ENCODE measurements at places on chromosomes 2 and 18.

- DNase-seq, result no peak
These were observed 61.3 kb downstream of the PMAIP1 start for GRCh38 chr18:59961070-59961469.

DNA sequence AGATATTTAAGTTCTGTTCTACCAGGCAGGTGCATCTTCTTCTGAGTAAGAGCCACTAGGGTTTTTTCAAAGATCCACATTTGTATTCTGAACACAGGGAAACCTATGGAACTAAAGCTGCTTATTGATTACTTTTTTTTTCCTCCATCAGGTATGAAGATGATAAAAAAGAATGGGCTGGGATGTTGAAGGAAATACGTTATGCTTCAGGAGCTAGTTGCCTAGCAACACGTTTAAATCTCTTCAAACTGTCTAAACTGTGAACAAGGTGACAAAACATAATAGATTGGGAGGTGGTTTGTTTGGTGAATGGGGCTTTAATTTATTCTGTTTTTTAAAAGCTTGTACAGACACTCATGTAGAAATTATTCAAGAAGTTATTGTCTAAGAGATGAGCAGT lies 15.9 kb downstream of the KLHL41 start:
- no peak for DNase-seq

DNA sequence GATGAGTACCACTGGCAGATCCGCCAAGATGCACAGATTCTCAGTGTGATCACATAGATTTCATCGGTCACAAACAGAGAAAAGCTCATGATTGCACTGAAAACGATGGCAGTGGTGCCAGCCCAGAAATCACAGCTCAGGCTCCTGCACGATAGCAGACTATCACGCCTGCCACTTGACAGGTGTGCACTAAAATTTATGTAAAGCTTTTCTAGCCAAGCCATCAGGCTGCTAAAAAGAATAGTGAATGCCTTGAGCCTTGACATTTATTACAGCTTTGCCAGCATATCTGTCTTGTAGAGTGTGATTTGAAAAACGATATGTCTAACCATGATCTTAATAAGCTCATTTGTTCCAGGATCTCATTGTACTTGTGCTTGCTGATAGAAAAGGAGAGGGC lies 409.5 kb upstream of the CWC22 start:
- DNase-seq, result no peak

- DNase-seq, result no peak
These were observed 65.4 kb downstream of the LRRFIP1 start for GRCh38 chr2:237692601-237693290.

GRCh38 chr2:19547321-19547720 lies 188.9 kb upstream of the OSR1 start:
- no peak for DNase-seq

DNA sequence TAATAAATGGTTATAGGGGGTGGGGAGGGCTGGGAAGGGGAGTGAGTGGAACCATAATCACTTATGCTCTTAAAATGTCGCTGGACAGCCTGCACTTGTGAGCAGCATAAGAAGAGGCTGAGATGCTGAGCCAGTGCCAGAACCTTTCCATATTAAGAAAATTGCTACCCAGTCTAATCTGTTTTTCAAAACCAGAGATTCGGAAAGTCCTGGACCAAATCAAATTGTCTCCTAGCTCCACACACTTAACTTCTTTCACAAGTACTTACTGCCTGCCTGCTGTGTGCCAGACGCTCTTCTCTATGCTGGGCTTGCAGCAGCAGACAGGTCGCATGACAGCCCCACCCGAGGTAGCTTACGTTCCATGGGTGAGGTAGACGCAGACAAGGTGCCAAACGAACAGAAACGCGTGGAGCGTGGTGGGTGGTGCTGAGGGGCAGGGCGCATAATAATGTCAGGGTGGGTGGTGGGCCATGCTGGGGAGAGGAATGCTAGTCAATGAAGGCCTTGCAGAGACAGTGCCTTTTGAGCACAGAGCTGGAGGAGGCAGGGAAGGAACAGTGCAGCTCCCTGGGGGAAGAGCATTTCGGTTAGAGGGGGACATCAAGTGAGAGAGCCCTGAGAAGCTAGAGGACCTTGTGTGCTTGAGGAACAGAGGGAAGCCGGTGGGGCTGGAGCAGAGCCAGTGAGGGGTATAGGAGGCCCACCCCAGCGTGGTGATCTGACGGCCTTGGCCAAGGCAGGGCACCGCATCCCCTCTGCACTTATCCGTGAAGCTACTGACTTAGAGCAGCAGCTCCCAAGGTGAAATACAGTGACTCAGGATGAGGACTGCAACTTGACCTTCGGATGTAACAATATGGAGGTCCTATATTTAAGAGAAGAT lies 123.5 kb upstream of the DAPL1 start:
- no peak for DNase-seq

DNA sequence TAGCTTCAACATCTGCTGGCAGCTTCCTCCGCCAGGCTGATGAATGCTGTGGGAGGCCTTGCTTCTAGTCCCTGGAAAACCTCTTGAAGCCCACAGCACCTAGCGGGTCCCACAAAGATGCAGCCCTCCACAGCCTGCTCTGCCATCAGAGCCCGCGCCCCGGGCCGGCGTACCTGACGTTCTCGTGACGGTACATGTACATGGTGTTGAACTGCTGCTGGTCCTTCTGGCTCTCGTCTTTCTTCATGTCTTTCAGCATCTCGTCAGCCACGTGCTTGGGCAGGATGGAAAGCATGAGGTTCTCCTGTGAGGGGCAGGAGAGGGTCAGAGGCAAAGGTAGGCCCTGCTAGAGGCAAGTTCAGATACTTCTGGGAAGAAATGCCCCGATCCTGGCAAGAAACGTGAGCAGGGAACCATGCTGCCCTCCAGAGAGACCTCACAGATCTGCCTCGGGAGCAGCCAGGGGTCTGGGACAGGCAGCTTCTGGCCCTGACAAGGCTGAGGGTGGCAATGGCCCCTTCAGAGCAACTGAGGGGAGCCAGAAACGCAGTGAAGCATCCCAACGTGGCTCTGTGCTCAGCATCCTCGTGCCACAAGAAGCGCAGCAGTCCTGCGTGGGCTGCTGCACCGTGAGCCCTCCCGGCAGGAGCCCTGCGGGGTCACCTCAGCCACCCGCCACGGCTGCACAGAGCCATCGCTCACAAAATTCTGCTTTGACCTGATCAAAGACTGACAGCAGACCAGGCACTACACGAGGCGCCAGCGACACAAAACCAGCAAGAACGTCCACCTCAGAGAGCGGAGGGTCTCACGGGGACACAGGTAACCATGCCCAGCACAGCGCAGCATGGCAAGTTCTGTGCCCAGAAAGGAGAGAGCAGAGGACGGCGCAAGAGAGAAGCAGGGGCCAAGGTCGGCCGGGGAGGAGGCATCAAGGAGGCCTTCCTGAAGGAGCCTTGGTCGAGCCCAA lies 49.1 kb downstream of the CENPO start:
- DNase-seq, result no peak

- no peak for DNase-seq
These were observed 184.7 kb downstream of the MREG start for GRCh38 chr2:215828528-215829184.

GRCh38 chr2:84719434-84719833 lies 161.4 kb downstream of the TRABD2A start:
- no peak for DNase-seq

- no peak for DNase-seq
These were observed 66.8 kb downstream of the GBX2 start for GRCh38 chr2:236101311-236101950.

- no peak for DNase-seq
These were observed 85.8 kb upstream of the NDUFV2 start for GRCh38 chr18:9016633-9017166.

- DNase-seq, result no peak
These were observed 69.2 kb upstream of the EPHA4 start for GRCh38 chr2:221641181-221641871.

DNA sequence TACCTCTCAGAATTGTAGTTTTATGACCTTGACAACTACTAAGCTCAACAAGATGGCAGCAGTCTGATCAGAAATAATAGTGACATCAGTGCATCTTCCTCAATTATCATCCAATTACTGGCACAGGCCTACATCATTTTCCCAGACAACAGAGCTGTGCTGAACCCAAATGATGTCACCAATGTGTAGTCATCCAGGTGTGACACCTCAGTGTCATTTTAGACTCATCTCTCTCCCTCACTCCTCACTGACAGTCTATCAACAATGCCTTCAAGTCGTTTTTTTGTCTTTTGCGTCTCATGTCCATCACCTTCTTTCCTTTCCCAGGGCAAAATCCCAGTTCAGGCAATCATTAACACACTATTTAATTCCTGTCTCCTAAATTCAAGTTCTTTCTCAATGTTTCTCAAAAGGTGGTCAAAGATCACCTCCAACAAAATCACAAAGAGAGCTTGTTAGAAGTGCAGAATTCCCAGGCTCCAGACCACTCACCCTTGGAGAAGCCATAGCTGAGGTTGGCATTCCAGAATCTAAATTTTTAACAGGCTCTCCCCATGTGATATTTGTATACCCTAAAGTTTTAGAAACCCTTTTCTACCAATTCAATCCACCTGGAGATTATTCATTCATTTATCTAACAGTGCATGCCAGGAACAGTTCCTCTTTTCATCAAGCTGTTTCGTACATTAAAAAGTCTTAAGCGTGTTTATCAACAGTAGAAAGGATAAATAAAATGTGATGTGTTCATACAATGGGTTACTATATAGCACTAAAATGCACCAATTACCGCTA lies 125.3 kb upstream of the KLF7 start:
- DNase-seq, result no peak
